ENCODE measurements at places on chromosomes 4 and X.

DNA sequence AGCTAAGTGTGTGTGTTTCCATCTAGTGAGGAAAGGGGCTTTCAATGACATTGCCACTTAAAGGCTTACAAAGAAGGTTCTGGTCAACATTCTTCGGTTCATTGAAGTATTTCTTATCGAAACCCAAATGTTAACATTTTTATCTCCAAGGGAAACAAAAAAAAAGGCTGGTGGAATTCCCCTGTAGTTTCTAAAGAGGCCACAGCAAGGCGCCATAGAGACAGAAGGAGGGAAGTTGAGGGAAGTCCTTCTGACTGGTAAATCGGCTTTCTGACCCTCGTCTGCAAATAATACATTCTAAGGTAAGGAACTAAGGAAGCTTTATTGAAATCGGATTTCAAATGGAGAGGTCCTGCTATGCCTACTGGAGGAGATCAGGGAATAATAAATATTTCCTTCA, 1.7 kb upstream of the ZFP42 start:
- DNase-seq, result no peak

DNA sequence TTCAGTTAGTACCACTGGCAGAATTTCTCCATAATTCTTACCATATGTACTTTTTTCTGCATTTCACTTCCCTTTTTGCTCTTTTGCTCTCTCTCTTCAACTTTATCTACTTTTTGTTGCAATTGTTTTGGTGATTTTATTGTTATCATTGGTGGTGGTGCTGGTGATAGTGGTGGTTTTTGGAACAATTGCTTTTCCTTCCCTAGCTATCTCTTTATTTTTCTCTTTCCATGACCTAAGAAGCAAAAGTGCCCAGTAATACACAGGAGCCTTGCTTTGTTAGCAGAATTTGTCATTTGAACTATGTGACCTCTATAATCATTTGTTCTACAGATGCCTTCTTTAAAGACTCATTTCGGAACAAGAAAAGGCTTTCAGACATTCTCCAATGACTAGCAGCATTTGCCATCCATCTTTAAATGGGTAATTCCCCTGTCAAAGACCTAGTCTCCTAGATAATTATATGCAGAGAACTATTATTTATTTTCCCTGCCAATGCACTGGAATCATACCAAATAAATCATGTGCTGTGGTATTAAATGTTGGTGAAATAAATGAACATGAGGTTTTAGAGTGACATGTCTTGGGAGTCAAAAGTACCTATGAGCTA, 154.5 kb downstream of the GASK1B start:
- no peak for DNase-seq

GRCh38 chr4:151689211-151689991, 71.4 kb downstream of the GATB start:
- no peak for DNase-seq

- DNase-seq, result no peak
Measured at GRCh38 chr4:153620352-153620751, 63.7 kb upstream of the TLR2 start.

GRCh38 chr4:124337874-124338273, 374.7 kb downstream of the ANKRD50 start:
- no peak for DNase-seq

DNA sequence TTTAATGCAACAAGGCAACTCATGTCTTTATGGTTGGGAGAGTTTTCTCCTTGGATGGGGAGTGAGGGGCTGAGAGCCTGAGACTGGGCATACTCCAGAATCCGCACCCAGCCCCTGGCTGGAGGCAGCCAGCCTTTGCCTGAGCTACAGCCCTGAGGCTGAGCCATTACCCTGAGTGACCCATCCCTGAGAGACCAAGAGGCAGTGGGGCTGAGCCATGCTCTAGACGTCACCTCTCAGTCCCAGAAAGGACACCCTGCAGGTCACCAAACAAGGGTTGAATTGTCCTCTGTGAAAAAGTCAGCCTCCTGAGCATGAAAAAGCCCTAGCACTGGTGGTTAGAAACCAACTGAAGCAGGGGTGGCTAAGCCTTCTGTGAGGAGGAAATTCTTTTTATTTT, 151.2 kb upstream of the GATB start:
- DNase-seq, result no peak

- DNase-seq, result no peak
Measured at GRCh38 chr4:83581411-83582288, 45.7 kb downstream of the GPAT3 start.

GRCh38 chrX:115564243-115564642, 3.3 kb downstream of the PLS3 start:
- no peak for DNase-seq

GRCh38 chr4:175509320-175509719, 302.7 kb downstream of the GPM6A start:
- DNase-seq, result no peak

- no peak for DNase-seq
Measured at GRCh38 chrX:2708592-2709188, 17.6 kb downstream of the CD99 start.

Measured in substantia nigra (tissue), 51 donors.